Lower leg skin (tissue), 4 donors: ENCODE measurements at places on chromosomes 1 and 21.

- DNase-seq, result no peak
Measured at GRCh38 chr1:167904652-167905130, 9.2 kb downstream of the ADCY10 start.

DNA sequence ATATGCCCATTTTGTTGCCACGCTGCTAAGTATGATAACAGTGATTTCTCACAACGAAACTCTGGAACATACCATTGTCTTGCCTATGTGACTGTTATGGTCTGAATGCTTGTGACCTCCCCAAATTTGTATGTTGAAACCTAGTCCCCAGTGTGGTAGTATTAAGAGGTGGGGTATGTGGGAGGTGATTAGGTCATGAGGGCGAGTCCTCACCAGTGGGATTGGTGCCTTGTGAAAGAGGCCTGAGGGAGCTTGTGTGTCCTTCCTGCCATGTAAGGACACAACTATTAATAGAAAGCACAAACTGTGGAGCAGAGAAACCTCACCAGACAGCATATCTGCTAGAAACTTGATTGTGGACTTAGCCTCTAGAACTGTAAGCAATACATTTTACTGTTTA, 84.6 kb downstream of the SELENOF start:
- DNase-seq, result no peak

- no peak for DNase-seq
Measured at GRCh38 chr1:67969446-67969845, 81.0 kb downstream of the DIRAS3 start.

GRCh38 chr1:162133566-162133965, 64.1 kb downstream of the NOS1AP start:
- DNase-seq, result no peak

GRCh38 chr1:164824542-164824941, 265.6 kb downstream of the PBX1 start:
- DNase-seq, result no peak
